HCT116 (cell line): ENCODE measurements at places on chromosomes 6 and 20.

- no peak for DNase-seq
Observed at GRCh38 chr20:43825051-43825402, 89.6 kb upstream of the TOX2 start.

DNA sequence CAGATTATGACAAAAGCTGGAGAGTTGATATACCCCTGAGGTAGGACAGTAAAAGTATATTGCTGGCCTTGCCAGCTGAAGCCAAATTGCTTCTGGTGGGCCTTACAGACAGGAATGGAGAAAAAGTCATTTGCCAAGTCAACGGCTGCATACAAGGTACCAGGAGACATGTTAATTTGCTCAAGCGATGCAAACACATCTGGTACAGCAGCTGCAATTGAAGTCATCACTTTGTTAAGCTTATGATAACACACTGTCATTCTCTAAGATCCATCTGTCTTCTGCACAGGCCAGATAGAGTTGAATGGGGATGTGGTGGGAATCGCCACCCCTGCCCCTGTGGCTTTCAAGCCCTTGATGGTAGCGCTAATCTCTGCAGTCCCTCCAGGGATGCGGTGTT lies 40.4 kb upstream of the POPDC3 start:
- DNase-seq: no peak

DNA sequence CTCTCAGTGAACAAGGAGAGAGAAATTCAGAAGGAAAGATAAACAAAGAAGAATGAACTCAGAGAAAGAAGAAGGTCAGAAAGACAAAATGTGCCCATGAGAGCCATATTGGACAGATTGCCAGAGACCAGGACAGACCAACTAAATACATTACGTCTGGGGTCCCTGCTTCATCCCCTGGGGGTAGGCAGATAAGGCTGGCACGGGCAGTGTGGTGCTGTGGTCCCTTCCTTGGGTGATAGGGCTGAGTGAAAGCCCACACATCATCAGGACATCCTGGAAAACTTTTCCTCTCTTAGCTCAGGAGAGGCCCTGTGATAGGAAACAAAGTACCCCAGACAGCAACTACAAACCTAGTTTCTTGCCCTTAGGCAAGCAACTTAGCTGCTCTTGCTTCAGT lies 13.2 kb upstream of the ARMC12 start:
- DNase-seq: no peak

DNA sequence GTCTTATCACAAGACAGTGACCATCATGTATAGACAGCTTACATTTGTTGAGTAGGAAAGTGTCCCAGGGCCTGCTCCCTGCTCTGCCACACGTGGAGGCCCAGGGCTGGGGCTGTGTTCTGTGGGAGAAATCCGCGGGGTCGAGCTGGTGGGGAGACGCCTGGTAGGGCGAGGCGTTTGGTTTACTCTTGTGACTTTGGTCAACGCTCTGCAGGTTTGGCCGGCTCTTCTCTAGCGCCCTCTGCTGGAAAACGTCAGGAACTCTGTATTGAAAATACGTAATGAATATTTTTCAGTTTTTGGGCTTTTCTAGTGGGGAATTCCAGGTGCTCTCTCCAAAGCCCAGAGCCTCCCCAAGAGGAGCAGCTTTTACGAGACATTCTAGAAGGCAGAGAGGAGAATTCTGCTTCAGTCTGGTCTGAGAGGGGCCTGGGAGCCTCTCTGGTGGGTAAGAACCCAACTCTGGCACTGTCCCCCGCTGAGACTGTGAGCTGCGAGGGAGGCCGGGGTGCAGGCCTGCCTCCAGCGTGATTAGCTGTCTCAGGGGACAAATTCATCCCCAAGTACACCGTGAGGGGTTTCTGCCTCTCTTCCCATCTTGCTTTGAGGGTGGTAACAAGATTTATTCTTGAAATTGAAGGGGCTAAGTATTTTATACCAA lies 112.6 kb upstream of the RALGAPA2 start:
- no peak for DNase-seq

GRCh38 chr20:35934050-35934449 lies 20.3 kb downstream of the SCAND1 start:
- no peak for DNase-seq

DNA sequence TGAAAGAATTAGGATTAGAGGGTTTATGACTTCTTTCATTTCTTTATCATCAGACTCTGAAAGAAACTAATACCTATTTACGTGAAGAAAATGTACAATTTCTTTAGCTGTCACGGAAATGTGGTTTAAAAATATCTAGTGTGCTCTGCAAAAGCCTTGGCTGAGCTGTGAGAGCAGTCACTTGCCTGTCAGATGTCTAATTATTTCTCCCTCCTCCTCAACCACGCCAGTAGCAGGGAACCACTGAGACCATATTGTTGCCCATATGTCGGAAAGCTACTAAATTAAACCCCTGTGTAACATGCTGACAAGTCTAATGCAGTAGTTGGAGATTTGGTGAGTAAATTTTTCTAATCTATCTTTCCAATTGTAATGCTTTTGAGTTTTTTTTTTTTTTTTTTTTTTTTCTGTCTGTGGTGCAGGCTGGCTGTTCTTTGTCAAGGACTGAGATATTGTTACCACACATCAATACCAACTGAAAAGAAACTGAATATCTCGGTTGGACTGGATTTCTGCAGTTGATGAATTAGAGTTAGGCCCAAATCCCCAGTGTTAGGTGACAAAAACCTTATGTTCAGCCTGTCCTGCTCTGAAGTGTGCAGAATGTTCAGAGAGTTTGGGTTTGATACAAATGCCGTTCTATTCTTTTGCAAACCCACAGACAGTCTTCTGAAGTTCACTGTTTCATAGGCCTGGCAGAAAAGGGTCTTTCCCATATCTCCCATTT lies 302.9 kb upstream of the SYNCRIP start:
- no peak for DNase-seq
